Muscle of leg (tissue), 16 donors: ENCODE measurements at places on chromosomes 6 and 20. TPM values are rescaled to one million over a fixed set of nuclear protein-coding genes. Genes with fewer than 3 reads are reported as not detected.

GRCh38 chr6:121868206-121868605 lies 432.8 kb downstream of the GJA1 start:
- no peak for DNase-seq

DNA sequence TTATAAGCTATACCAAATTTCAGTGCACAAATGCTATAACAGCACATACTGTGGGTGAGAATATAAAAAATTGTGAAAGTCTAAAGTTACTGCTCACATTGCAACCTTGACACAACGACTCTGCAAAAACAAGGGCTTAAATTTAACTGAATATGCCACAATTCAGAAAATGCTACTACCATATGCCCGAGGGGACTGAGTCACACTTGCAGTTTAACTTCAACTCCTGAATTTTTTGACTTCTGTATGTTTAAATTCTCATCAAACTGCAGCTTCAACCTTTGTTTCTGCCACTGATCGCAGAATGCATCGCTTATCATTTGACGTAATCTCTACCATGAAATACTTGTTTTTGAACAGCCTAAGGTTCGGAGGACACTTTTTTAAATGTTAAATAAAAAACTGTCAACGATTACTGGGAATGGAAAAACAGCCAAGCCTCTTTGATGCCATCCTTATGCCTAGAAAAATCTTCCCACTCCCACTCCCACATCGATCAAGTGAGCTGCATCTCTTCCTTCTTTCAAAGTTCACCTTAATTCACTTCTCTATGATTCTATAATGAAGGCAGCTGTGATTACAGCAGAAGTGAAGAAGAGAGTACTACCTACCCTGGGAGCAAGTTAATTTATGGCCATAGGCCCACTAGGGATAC lies 136.5 kb downstream of the ATXN1 start:
- DNase-seq, result no peak

DNA sequence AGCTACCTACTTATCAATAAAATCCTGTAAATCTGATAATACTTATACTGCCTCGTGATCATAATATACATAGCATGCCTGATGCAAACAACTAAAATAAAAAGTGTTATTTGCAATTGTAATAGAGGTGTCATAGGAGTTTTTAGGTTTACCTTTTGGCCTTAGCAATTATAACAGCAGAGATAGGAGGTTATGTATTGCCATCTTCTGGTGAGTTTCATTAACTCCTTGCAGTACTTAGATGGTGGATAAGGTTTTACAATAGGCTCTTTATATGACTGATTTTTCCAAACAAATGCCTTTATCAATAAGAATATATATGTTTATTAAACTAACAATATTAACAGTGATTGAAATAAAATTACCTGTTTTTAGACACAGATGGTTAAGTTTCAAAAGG lies 27.8 kb upstream of the MYCT1 start:
- DNase-seq, result peak; percentile 32

Gene SEL1L2
- not detected for total RNA-seq

- no peak for DNase-seq
Observed at GRCh38 chr6:143014764-143015163, 45.9 kb upstream of the AIG1 start.

- DNase-seq, result peak; percentile 9
Observed at GRCh38 chr20:63517376-63518309, 2.9 kb upstream of the PPDPF start.

DNA sequence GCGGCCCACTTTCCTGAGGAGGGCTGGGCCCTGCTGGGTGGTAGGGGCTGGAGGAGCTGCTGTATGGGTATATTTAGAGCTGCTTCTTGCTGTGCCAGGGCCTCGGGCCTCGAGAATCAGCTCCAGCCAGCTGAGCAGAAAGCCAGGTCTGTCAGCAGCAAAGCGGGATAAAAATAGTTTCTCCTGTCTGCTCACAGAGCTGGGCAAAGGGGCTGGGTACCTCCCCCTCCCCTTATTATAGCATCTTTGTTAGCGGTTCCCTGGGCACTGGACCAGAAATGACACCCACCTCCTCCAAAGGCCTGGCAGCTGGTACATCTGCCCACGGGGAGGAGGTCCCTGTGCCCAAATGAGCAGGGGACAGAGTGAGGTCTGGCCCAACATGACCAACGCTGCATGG lies 6.0 kb downstream of the SCRT2 start:
- no peak for DNase-seq

- no peak for DNase-seq
Observed at GRCh38 chr20:53202777-53203176, 230.6 kb downstream of the TSHZ2 start.

DNA sequence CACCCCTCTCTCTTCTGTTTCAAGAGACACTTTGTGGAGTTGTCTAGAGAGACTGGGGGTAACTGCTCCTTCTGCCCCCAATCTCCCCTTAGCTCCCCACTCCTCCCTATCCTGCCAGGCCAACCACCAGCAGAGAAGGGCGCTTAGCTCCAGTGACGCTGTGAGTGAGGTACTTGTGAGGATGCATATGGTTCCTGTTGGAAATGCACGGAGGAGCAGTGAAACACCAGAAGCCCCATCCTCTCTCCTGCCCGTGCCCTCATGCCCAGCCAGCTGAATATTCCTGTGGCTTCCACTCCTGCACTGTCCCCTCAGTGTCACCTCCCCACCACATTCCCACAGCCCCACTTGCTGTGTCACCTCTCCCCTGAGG lies 11.9 kb downstream of the NT5E start:
- DNase-seq, result no peak

GRCh38 chr6:157520596-157521361 lies 139.8 kb downstream of the ZDHHC14 start:
- no peak for DNase-seq

Gene OR2J3
- not detected for total RNA-seq

- DNase-seq, result no peak
Observed at GRCh38 chr6:166906376-166907044, 49.8 kb downstream of the RNASET2 start.

GRCh38 chr6:54910921-54911320 lies 64.3 kb downstream of the FAM83B start:
- DNase-seq, result no peak

GRCh38 chr20:43323592-43323991 lies 133.9 kb upstream of the PTPRT start:
- DNase-seq, result no peak

Gene BACH2
- 3.6 TPM for total RNA-seq
